Stimulated activated CD8-positive, alpha-beta memory T cell treated with anti-CD3 and anti-CD28 coated beads, Interleukin-4, amount 100 ng/mL, for 1 hour (primary cell): ENCODE measurements at places on chromosomes 12 and 14.

DNA sequence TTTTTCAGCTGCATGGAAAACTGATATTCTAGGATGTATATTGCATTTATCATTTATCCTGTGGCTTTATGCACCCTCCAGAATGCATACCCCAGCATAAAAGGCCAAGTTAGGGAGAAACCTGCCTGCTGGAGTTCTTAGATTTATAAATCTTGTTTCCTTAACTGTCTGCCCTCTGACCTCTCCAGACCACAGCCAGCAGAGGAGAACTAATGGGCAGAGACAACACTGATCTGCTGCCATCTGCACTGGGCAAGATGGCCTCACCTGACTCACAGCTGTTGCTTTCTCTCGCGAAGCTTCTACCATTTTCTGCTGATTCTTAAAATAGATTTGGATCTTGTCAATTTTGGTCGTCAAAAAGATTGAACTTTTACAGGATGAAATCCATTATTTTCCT lies 65.8 kb downstream of the PPP2R5C start:
- no peak for DNase-seq

DNA sequence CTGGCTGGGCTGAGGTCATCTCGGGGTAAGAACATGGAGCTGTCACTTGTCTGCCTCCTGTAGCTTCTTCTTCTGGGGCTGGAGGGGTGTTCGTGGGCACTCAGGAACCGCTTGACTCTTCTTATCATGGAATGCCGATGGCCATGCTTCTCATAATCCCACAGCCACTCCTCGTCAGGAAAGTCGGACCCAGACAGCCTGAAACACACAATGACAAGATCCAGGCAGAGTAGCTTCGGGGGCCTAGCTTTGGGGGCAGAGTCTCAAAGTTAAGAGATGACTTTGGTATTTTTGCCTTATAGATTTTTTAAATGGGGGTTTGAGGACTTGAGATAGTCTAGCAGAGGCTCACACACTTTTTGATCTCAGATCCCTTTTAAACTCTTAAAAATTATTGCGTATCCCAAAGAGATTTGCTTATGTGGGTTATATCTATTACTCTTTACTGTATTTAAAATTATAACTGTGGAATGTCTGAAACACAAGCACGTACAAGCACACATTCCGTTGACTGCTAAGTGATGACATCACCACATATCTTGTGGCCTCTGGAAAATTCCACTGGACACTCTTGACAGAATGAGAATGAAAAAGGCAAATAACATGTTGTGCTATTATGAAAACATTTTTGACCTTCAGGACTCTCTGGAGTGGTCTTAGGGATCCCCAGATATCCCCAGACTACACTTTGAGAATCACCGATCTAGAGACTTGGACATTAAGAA lies 43.3 kb downstream of the BEST3 start:
- DNase-seq: no peak

DNA sequence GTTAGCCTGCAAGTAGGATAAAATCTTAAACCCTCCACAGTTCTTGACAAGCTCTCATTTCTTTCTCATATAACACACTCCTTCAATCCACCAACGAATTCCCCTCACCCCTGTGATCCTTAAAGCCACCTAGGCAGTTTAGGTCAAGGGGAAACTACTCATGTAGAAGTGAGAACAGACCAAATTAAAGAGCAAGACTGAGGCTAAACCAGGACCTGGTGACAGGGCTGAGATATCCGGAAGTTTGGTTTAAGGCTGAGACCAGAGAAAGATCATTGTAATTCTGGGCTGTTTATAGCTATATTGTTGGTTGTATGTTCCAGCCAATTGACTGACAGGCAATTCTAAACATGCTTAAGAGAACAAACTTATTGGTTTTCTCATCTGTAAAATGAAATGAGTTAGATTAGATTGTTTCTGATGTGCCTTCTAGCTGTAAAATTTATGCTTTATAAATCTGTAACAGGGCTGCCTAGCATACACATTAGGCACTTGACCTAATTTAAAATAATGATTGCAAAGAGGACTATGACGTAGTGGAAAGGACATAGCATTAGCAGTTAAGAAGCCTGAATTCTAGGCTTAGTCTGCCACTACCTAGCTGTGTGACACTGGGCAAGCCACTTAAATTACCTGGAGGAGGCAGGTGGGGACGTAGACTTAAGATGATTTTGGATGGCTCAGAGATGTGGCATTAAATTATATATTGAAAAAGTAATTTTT lies 53.9 kb upstream of the PTGR2 start:
- DNase-seq: no peak

GRCh38 chr12:26623136-26623535 lies 209.9 kb downstream of the ITPR2 start:
- no peak for DNase-seq

DNA sequence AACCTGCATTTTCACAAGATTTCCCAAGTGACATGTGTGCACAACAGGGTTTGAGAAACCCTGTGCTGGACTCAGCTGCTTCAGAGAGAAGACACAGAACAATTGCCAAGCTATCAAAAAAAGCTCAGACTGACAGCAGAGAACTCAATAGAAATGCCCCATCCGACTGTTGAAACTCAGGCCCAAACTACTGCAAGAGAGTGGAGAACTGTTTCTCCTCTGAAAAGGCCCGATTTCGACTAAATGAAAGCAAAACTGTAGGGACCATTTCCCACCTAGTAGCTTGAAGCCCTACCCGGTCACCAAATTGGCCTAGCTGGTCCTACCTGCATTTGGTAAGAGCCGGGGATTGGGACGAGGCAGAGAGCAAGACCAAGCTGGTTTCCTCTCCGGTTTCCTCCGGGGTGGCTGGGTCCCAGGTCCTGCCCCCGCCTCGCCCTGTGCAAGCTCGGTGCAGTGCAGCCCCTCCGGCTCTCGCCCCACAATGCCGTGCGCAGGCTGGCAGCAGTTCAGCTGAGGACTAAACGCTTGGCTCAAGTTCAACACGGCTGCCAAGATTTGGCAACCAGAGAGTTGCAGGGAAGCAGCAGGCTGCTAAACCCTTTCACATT lies 1180.6 kb downstream of the VRK1 start:
- peak; percentile 28 for DNase-seq

GRCh38 chr12:110591451-110592051 lies 8.4 kb upstream of the PPTC7 start:
- no peak for DNase-seq

DNA sequence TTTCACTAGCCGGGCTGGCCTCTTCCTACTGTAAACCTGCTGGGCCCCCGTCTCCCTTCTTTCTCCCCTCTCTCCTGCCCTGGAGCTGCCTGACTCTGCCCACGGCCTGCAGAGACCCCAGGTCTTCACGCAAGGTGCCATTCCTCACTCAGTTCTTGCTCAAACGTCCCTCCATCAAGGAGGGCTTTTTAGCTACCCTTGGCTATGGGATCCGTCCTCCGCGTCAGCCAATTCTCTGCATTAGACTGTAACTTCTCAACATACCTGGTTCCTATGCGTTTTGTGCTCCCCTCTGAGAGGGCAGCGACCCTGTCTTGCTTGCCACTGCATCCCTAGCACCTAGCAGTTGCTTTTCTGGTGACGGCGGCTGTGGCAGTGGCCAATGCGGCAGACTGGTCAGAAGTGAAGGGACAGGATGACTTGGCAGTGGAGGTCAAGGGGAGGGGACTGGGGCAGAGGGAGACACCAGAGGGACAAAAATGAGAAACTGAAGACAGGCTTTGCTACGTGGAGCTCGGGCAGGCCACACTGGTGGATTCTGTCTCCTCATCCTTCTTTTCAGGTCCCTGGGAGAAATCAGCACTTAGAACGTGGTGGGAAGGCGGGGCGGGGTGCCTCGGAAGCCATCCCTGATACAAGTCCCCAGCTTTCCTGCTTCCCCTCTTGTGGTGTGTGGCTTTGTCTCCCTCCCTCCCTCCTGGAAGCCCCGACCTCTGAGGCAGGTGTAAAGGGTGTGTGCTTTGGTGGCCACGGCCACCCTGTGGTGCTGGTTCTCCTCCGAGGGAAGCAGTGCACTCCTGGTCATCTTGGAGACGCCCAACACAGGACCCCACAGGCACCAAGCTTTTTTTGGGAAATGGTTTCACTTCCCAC lies 1.8 kb downstream of the B3GNT4 start:
- DNase-seq: no peak

GRCh38 chr12:95809000-95809680 lies 18.6 kb upstream of the NTN4 start:
- no peak for DNase-seq

DNA sequence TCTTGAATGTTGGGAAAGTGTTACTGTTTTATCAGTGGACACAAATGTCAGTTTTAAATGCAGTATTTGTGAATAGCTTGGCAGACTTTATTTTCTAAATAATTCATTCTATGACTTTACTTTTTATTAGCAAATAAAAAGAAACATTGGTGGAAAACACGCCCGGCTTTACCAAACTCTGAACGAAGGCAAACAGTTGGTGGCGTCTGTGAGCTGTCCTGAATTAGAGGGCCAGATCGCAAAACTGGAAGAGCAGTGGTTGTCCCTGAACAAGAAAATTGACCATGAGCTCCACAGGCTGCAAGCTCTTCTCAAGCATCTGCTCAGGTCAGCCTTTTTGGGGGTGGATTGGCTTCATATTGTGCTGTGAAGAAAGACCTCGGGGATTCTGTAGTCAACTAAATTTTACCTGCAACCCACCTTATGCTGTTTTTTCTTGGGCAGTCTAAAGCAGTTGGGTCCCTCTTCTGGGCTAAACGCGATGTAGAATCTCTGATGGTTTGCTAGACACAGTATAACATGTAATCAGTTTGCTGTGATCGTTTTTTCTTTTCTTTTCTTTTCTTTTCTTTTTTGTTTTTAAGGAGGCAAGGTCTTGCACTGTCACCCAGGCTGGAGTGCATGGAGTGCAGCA lies 156.4 kb downstream of the ESR2 start:
- no peak for DNase-seq

DNA sequence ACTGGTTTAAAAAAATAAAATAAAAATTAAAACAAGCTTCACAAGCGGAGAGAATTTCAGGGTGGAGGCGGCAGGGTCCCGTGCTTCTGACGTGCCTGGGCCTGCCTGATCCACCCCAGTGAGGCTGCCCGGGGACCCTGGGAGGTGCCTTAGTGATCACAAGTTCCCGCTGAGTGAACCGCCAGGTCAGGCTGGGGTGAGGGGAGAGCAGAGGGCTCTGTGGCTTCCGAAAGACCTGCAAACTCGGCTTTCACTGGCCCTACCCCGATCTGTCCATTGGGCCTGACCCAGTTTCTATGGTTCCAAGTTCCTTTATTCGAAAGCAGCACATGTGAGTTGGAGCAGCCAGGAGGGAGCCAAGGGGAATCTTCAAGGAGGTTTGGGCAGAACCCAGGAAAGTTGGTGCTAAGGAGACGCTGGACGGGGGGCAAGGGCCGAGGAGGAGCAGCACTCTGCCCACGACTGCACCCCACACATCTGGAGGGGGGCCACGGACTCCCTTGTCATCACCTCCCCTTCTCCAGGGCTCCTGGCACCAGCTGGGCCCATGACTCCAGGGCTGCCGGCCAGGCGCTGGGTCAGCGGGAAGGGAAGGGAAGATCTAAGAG lies 12.9 kb downstream of the MMP14 start:
- DNase-seq: no peak

DNA sequence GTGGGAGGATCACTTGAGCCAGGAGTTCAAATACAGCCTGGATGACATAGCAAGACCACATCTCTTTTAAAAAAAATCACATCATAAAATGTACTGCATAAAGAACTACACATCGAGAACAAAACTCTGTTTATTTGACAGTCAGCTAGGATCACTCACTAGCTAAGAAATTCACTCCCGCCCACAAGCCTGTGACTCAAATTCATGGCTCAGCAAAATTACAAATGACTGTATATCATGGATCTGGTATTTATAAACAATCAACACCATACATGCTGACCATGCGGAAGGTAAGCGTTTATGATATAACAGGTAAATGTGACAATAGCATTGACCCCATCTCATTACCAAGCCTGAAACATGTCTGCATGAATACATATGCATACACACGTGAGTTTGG lies 206.5 kb downstream of the EFCAB11 start:
- DNase-seq: no peak

DNA sequence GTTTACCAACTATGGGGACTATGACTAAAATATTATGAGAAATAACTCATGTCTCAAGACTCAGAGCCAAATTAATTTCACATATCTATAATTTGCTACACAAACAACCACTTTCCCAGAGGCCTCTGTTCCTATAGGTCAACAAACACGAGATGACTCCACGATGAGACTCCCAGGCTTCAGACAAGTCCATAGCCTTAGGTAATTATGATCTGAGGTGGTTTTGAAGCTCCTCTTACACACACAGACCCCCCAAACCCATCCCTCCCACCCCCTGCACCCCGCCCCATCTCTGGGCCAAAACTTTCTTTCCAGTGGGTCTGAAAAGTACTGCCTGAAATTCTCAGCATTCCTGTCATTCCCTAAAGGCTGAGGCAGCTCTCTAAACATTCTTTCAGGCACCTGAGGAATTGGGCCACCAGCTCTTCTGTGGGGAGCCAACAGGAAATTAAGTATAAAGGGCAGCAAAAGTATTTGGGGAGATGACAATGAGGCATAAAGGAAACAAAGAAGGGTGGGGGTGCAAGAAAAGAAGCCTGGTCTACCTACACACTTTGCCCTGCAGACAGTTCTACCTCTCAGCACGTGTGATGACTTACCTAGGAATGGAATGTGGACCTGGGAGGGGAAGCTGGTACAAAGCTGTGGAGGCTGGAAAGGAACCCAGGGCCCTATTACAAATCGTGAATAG lies 143.6 kb downstream of the PAWR start:
- no peak for DNase-seq

GRCh38 chr14:33081259-33081658 lies 142.6 kb downstream of the NPAS3 start:
- no peak for DNase-seq

DNA sequence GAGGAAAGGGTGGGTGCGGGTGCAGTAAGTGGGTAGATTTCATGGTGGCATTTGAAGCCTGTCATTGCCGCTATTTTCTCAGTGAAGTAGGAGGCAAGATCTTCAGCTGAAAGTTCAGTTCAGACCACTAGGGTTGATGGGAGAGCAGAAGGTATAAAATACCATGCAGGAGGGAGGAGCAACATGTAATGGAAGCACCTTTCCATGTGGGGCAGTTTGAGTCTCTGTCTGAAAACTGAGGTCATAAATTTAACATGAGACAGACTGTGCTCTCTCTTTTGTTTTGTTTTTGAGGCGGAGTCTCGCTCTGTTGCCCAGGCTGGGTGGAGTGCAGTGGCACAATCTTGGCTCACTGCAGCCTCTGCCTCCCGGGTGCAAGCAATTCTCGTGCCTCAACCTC lies 22.7 kb downstream of the LRRC74A start:
- no peak for DNase-seq
